ENCODE measurements at places on chromosomes 7 and 10.

DNA sequence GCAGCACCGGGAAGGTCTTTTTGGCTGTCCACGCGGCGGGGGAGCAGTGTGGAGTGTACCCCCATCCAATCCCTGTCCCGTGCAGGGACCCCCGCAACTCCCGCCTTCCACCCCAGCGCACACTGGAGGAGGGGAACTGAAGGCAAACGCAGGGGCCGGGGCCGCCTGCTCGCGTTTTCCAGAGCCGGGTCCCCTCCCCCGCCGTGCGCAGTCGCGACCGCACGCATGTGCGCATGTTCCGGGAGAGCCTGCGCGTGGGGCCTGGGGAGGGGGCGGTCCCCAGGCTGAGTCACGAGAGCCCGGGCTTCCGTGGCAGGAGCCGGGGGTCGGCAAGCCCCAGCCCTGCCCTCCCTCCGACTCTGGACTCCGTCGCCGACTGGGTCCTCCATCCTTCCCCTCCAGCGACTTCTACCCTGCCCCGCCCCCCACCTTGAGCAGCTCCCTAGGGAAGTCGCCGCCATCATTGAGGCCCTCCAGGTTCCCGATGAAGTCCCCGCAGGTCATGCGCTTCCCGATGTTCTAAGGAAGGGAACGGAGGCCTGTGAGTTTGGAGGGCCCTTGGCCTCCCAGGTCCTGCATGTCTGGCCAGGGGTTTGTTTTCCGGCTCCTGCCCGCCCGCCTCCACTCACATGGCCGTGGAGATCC is 8.0 kb downstream of the PSD start:
- H3K27me3 ChIP-seq: peaks cover 52% of the 10 kb centered on the region
- no peaks in the 10 kb centered on the region for H3K36me3 ChIP-seq
- peak; percentile 70 for DNase-seq
- H3K4me3 ChIP-seq: peak overlapping the region; percentile 70
- H3K4me1 ChIP-seq: peaks cover 28% of the 10 kb centered on the region

- H3K4me3 ChIP-seq: no peak overlapping the region
- no peak for DNase-seq
- H3K27me3 ChIP-seq: no peaks in the 10 kb centered on the region
- no peak overlapping the region for H3K27ac ChIP-seq
- H3K4me1 ChIP-seq: no peaks in the 10 kb centered on the region
Measured at GRCh38 chr10:61978965-61979364, 77.5 kb downstream of the ARID5B start.

DNA sequence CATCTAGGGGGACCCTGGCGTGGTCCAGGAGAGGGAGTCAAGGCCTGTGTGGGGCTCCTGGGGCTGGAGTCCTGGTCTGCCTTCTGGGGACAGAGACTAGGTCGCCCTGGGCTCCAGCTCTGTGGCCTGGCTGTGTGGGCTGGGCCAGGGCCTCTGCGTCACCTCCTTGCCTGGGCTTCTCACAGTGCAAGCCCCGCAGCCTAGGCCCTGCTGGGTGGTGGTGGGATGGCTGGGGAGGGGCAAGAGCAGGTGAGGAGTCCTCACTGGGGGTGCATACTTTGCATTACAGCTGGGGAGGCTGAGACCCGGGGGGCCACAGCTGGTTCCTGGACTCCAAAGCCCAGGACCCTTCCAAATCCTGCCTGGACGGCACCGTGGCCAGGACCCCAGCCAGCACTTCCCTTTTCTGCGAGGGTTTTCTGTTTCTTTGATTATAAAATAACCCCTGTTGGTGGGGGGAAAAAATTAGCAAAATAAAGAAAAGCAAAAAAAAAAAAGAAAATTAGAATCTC is 23.5 kb downstream of the PWWP2B start:
- no peak overlapping the region for H3K4me3 ChIP-seq
- no peak overlapping the region for H3K27ac ChIP-seq
- DNase-seq: no peak
- peaks cover 9% of the 10 kb centered on the region for H3K4me1 ChIP-seq

DNA sequence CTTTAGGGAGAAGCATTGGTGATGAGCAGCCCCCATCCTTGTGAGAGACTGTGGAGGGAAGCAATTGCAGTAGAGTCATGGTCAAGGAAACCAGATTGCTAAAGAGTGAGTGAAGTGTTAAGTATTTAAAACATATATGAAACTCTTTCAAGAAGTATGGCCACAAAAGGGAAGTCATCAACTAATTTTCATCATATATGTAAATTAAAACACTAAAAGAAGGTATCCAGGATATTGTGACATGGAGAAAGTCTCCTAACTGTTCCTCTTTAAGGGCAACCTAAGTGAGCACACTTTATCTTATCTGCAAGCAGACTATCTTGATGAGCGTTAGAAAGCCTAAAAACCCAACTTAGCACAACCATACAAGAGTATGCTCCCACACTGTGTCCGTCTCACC is 69.7 kb downstream of the CD36 start:
- H3K4me1 ChIP-seq: no peaks in the 10 kb centered on the region
- DNase-seq: no peak
- H3K27me3 ChIP-seq: no peaks in the 10 kb centered on the region
- H3K36me3 ChIP-seq: no peaks in the 10 kb centered on the region
- no peak overlapping the region for H3K27ac ChIP-seq
- no peak overlapping the region for H3K4me3 ChIP-seq

DNA sequence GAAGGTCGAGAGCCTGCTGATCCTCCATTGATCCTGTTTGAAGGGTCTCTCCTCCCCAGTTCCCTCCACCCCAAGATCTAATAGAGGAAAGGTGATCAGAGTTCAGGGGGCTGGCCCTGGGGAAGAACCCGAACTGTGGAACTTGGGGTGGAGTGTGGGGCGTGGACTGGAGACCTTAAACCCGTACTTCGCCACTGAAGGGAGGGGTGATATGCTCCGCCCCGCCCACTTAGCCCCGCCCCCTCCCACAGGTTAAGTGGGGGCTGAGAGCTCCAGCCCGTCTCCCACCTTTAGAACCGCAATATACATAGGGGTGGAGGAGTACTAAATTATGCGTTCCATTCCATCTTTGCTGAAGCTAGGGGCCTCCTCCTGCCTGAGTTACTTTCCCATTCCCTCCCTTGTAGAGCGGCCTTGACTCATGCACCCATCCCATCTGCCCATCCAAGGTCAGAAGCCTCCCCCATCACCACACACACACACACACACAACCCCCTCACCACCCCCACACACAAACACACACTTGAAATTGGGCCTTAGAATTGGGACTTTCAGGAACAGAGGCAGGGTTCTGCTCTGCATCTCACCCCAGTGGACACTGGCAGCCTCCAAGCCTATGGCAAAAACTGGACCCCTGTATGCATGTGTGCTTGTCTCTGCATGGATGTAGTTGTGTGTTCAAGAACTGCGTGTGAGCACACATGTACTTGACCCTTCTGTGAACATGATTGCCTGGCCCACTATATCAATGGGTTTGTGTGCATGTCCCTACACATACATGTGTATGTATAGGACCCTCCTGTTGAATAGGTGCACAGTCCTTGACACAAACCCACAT is 991 bp downstream of the SEMA4G start:
- peaks cover 9% of the 10 kb centered on the region for H3K4me1 ChIP-seq
- H3K4me3 ChIP-seq: peak overlapping the region; percentile 67
- H3K36me3 ChIP-seq: no peaks in the 10 kb centered on the region
- no peaks in the 10 kb centered on the region for H3K27me3 ChIP-seq
- DNase-seq: peak; percentile 73
- no peak overlapping the region for H3K27ac ChIP-seq

DNA sequence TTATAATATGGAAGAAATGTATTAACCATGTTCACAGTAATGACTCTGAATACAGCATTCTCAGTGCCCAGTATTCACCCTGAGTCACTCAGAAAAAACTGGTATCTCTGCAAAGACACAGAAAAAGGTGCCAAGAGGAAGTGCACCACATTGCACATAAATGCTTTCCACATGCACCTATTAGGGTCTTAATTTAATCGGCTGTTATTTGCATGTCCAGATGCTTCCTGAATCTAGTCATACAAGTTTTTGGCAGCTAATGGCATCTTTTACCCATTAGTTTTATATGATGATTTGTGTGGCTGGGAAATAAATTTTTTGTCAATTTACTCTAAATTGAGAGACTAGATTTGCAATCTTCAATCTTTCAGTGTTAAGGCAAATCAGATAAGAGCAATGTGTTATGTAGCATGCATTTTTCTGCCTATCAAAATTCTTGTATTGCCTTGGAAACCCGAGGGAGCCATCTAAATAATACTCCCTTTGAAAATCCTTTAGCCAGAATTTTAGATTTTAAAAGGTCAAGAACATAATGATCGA is 58.2 kb downstream of the ZNF680 start:
- H3K27me3 ChIP-seq: no peaks in the 10 kb centered on the region
- no peak for DNase-seq
- H3K4me1 ChIP-seq: no peaks in the 10 kb centered on the region

DNA sequence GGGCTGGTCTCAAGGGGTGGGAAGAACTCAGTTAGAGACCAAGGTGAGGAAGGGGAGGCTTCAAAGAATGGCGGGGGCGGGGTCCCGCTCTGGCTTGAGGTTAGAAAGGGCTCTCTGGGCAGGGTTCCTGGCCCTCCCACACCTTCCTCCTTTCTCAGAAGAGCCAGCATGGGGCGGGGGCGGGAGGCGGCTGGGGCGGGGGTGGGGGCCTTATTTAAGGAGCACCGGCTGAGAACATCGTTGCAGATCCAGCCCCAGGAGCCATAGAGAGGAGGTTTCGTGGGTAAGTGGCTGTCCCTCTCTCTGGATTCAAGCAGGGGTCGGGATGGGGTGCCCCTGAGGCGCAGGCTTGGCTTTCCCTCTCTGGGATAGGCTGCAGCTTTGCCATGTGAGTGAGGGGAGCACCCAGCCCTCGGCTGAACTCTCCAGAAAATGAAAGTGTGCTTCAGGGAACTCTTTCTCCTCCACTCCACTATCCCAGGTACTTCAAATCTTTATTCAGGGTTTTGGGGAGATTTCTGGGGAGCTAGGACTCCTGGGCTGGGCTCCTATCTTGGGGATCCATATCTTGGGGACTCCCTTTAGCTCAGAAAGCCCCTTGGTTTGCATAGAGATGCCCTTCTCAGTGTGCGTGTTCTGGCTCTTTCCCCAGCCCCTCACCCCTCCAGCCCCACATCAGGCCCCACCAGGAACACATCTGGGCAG is 3.3 kb upstream of the CUEDC2 start:
- no peak for DNase-seq
- H3K4me3 ChIP-seq: peak overlapping the region; percentile 52
- H3K27ac ChIP-seq: no peak overlapping the region
- no peaks in the 10 kb centered on the region for H3K36me3 ChIP-seq

GRCh38 chr10:121138112-121138860 is 287.1 kb downstream of the WDR11 start:
- H3K36me3 ChIP-seq: no peaks in the 10 kb centered on the region
- H3K27ac ChIP-seq: no peak overlapping the region
- no peak for DNase-seq
- no peaks in the 10 kb centered on the region for H3K27me3 ChIP-seq
- no peak overlapping the region for H3K4me3 ChIP-seq
- H3K4me1 ChIP-seq: no peaks in the 10 kb centered on the region

DNA sequence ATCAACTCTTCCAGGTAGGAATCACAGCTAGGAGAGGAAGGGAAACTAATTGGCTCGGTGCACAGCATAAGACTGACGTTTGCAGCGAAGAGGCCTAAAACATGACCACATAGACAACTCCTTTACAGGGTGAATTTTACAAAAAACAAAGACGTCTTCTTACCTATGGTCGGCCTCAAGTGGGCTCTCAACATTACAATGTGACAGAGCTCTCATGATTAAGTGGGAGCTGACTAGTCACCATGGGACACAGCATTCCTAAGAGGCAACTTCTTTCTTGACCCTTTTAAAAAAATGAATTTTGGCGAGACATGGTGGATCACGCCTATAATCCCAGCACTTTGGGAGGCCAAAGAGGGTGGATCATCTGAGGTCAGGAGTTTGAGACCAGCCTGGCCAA is 4.6 kb downstream of the PDIA4 start:
- DNase-seq: no peak
- H3K27ac ChIP-seq: peak overlapping the region; percentile 27
- no peak overlapping the region for H3K4me3 ChIP-seq

- no peak for DNase-seq
- H3K36me3 ChIP-seq: no peaks in the 10 kb centered on the region
- H3K4me3 ChIP-seq: no peak overlapping the region
- H3K27me3 ChIP-seq: no peaks in the 10 kb centered on the region
- H3K4me1 ChIP-seq: no peaks in the 10 kb centered on the region
Measured at GRCh38 chr10:85926986-85927385, 439.6 kb downstream of the GRID1 start.

GRCh38 chr7:874031-874749 is 2.2 kb upstream of the GET4 start:
- no peaks in the 10 kb centered on the region for H3K27me3 ChIP-seq
- no peak overlapping the region for H3K4me3 ChIP-seq
- no peaks in the 10 kb centered on the region for H3K4me1 ChIP-seq
- no peak overlapping the region for H3K27ac ChIP-seq
- peaks cover 29% of the 10 kb centered on the region for H3K36me3 ChIP-seq

- no peak for DNase-seq
- no peak overlapping the region for H3K4me3 ChIP-seq
- H3K27ac ChIP-seq: no peak overlapping the region
- no peaks in the 10 kb centered on the region for H3K36me3 ChIP-seq
- no peaks in the 10 kb centered on the region for H3K4me1 ChIP-seq
Measured at GRCh38 chr10:78630944-78631838, 437.6 kb upstream of the ZMIZ1 start.

DNA sequence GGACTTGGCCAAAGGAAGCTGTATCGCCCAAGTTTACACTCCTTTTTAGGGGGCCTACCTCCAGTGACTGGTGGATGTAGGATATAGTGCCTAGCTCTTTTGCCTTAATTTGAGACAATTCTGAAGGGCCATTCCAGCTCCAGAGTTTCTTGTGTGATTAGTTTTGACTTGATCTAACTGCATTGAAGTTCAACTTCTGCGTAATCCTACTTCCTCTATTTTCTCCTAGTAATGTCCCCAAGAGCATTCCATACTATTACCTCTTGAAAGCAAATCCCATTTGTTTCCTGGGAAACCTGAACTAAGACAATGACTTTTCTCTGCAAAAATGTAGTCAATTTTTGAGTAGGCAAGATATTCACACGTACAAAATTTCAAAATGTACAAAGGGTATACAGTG is 4.7 kb upstream of the H2AZ2 start:
- no peak overlapping the region for H3K27ac ChIP-seq
- H3K4me1 ChIP-seq: no peaks in the 10 kb centered on the region
- H3K36me3 ChIP-seq: no peaks in the 10 kb centered on the region
- H3K4me3 ChIP-seq: no peak overlapping the region

GRCh38 chr10:11875494-11876281 is 52.5 kb downstream of the PROSER2 start:
- H3K27ac ChIP-seq: peak overlapping the region; percentile 69
- peaks cover 12% of the 10 kb centered on the region for H3K4me1 ChIP-seq
- DNase-seq: no peak
- H3K4me3 ChIP-seq: no peak overlapping the region
- no peaks in the 10 kb centered on the region for H3K36me3 ChIP-seq
- no peaks in the 10 kb centered on the region for H3K27me3 ChIP-seq

GRCh38 chr7:43674559-43675436 is 54.5 kb downstream of the COA1 start:
- no peaks in the 10 kb centered on the region for H3K36me3 ChIP-seq
- no peak for DNase-seq
- H3K4me1 ChIP-seq: no peaks in the 10 kb centered on the region

- no peak overlapping the region for H3K4me3 ChIP-seq
- no peaks in the 10 kb centered on the region for H3K27me3 ChIP-seq
- no peak for DNase-seq
- no peaks in the 10 kb centered on the region for H3K36me3 ChIP-seq
- H3K4me1 ChIP-seq: no peaks in the 10 kb centered on the region
Measured at GRCh38 chr10:103676058-103676785, 179.2 kb downstream of the SH3PXD2A start.

Data from H1 (cell line).